ENCODE measurements at places on chromosomes 5 and 9.

- no peak for DNase-seq
These were observed 941.4 kb upstream of the CTNND2 start for GRCh38 chr5:12845549-12846159.

DNA sequence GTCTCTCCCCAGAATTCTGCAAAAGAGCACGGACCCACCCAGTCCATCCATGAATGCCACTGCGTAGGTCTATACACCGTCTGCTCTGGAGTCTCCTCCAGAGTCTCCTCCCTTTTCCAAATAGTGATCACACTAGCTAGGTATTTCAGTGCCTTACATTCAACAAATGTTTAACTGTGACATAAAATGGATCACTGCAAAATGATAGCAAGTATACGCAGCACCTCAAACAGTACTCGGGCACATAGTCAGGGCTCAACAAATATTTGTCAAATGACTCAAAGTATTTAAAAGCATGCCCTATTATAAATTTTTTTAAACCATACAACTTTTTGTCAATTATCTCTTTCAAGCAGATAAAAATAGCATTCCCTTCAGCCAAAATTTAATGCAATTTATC lies 60.5 kb downstream of the TLE1 start:
- no peak for DNase-seq

- DNase-seq, result no peak
These were observed 308.0 kb downstream of the MCTP1 start for GRCh38 chr5:94976853-94977252.

- DNase-seq, result no peak
These were observed 35.9 kb upstream of the HSPA9 start for GRCh38 chr5:138610918-138611677.
